Activated T-cell treated with anti-CD3 and anti-CD28 coated beads, Interleukin-2, amount 50 U/mL, for 72 hours (primary cell): ENCODE measurements at places on chromosomes 4 and X.

DNA sequence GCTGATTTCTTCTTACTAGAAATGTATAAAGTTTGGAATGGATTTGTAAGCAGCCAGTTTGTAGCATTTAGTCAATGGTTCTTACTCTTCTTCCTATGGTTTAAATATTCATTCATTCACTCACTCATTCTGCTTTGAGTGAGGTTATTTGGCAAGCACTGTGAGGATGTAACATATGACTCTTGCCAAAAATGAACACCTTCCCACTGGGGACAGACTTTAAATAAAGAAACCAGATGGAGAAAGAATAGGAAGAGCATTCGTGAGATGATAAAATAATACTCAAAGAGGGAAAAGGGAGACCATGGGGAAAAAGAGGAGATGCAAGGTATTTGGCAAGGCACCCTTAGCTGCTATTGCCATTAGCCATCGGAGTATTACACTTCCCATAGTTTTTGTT, 586.1 kb downstream of the ADGRL3 start:
- no peak for DNase-seq

DNA sequence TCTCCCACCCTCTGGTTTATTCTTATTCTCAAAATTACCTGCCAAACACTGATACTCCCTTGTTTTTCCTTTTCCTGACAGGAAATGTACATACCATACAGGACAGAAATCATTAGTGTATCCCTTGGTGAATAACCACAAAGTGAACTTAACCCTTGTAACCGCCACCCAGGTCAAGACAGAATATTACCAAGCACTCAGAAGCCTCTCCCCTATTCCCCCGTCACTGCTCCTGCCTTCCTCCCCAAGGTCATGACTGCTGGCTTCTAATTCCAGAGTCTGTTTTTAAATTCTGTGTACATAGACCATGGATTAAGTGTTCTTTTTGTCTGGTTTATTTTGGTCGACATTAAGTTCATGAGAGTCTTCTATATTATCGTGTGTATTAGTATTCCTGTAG, 37.7 kb downstream of the HTT start:
- DNase-seq = no peak

- DNase-seq = no peak
Measured at GRCh38 chr4:166017804-166018203, 144.8 kb downstream of the TLL1 start.

DNA sequence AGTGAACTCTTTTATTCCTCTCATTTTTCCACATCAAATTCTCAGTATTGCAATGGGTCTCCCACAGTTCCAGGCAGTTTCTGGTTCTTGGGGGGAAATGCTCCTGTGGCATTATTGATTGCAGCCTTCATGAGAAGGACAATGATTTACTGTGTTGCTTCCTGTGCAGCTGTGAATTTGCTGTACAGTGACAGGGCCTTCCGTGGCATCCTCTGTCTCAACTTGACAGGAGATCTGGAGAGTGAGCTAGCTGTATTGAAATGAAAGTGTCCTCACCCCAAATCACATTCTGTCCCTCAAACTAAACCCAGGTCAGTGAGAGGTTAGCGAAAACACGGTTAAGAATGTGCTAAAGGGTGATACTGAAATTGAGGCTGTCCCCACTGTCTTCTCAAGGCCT, 77.1 kb upstream of the ATOH1 start:
- DNase-seq = no peak

GRCh38 chrX:68676335-68676734, 28.9 kb downstream of the STARD8 start:
- no peak for DNase-seq

DNA sequence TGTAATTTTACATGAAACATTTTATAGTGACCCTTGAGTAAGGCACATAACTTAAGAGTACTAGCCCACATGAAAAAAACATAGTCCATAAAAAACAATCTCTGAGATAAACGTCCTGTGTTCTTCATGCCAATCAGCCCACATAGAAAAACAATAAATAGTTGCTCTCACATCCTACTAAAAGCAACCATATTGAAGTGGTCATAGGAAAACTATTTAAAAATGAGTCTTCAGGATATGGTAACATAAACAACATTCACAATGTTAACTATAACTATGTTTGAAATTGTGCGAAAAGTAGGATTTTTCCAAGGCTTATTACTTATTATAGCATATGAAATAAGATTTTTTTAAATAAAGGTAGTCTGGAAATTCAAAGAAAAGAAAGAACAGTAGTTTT, 77.1 kb upstream of the EPHA5 start:
- DNase-seq = no peak

- DNase-seq = no peak
Measured at GRCh38 chrX:39674490-39675161, 423.1 kb downstream of the BCOR start.

GRCh38 chrX:17531500-17531899, 156.5 kb downstream of the NHS start:
- no peak for DNase-seq

DNA sequence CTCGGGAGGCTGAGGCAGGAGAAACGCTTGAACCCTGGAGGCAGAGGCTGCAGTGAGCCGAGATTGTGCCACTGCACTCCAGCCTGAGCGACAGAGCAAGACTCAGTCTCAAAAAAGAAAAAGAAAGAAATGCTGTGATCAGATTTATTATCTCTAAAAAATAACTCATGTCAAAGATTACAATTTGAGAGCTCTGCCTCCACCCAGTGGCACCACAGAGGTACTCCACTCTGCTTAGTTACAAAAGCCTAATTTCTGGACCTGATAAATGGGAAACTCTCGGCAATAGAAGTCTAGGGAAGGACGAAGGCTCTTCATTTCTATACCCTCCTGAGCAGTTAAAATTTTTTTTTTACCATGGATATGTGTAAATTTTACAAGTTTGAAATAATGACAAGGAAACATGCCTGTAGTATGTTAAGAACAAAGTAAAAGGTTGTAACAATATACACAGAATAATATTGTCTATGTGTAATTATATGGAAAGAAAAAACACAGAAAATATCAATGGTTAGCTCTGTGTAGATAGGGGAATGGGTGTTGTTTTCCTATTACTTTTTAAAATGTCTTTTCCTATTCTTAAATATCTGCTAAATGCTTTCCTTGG, 149.8 kb downstream of the STIM2 start:
- peak; percentile 51 for DNase-seq

GRCh38 chr4:188612659-188613058, 473.4 kb downstream of the TRIML1 start:
- no peak for DNase-seq

- no peak for DNase-seq
Measured at GRCh38 chrX:150655788-150656187, 37.4 kb upstream of the MTMR1 start.

DNA sequence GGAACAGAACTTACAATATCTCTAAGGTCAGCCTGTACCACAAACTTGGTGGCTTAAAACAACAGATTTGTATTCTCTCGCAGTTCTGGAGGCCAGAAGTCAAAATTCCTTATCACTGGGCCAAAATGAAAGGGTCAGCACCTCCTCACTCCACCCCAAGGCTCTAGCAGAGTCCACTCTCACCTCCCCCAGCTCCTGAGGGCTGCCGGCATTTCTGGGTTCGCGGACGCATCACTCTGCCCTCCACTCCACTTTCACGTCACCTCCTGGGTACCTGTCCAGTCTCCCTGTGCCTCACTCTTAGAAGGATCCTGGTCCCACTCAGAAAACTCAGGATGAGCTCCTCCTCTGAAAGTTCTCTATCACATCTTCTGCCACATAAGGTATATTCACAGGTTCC, 34.6 kb downstream of the JAKMIP1 start:
- no peak for DNase-seq

DNA sequence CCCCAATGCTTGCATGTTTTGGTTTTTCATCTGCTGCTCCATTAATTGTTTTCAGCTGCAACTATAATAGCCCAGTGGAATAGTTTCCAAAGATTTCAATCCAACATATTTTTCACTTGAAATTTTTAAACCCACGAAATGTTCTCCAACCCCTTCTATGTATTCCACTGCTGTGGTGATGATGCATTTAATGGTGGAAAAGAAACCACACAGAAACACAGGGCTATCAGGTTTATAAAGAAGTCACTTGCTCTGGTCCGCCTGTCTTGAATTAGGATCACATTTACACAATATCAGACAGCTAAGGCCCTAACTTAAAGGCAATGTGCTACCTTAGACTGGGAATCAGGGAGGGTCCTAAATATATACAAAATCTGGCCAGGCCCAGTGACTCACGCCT, 35.0 kb downstream of the OPHN1 start:
- DNase-seq = no peak

- DNase-seq = no peak
Measured at GRCh38 chr4:105158837-105159236, 12.2 kb downstream of the TET2 start.

- no peak for DNase-seq
Measured at GRCh38 chrX:17412692-17413091, 37.7 kb downstream of the NHS start.

- peak; percentile 30 for DNase-seq
Measured at GRCh38 chrX:124086411-124086810, 124.9 kb downstream of the STAG2 start.

DNA sequence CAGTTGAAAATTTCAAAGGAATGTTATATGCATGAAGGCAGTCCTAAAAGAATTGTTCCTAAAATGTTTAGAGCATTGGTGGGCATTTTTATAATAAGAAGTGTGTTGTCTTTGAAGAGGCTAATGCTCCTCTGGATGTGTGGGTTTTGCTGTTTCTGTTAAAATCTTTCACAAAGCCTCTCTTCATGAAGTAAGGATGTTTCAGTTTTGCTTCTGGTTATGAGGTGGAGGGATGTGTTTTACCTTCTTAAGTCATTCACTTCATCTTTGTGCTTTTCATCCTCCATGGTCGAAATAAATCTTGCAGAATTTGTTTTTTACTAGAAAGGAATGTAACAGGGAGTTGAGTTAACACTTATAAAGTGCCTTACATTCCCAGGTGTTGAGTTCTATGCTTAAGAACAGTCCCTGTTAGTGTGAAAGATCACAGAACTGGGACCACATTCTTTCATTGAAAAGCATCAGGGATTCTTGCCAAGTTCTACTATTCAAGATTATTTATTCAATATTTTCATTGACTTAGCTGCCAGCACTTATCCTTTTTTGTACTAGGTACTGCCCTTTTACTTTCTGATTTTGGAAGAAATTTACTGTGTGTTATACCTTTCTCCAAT, 21.1 kb downstream of the FHIP1A start:
- no peak for DNase-seq

DNA sequence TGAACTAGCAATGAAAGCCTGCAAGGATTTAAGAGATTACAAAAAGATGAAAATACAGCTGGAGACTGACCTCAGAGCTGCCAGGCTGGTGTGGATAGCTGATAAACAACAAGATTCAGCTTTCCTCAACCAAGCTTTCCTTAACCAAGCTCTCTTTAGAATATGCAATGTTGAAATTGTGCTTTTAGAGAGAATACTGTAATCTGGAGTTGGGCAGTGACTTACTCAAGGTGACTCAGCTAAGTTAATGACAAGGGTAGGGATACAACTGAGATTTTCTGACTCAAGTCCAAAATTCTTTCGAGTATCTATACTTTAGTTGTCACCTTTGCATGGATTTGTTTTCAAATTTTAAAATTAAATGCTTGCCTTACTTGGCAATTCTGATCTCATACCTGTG, 98.0 kb downstream of the AMMECR1 start:
- DNase-seq = no peak

GRCh38 chr4:184364100-184364921, 110.0 kb downstream of the IRF2 start:
- no peak for DNase-seq

DNA sequence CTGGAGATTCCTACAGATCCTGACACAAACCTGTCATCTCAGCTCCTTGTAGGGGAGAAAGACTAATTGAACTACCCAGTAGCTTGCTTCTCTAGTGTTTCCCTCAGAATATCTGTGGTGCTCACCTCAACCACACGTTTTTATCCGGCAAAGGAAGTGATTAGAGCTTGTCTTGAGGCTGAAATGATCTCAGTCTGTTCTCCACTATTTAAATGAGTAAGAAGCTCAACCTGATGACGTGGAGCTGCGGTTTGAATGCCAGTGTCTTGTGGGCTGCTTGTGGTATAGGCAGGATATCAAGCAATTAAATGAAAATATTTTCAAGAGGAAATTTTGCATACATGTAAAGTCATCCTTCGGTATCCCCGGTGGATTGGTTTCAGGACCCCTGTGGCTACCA, 270.2 kb downstream of the TLL1 start:
- peak; percentile 24 for DNase-seq

DNA sequence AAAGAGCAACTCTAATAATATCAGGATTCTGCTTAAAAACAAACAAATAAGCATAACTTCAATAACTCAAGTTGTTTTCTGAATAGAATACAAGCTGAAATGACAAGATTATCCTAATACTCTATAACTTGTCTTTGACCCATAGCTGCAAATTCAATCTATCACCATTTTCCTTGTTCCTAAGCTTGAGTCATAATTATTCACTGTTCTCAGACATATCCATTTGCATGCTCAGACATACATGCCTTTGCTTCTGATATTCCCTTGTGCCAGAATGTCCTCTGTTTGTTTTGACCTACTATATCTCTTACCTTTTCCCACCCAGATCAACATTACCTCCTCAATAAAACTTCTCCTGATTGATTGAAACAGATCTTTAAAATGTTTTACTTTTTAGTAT, 109.7 kb downstream of the SNCA start:
- DNase-seq = no peak

- DNase-seq = no peak
Measured at GRCh38 chrX:69029771-69030170, 135.5 kb downstream of the PJA1 start.

GRCh38 chr4:20106921-20107320, 144.8 kb upstream of the SLIT2 start:
- no peak for DNase-seq

- no peak for DNase-seq
Measured at GRCh38 chr4:176921256-176921655, 128.5 kb upstream of the VEGFC start.

DNA sequence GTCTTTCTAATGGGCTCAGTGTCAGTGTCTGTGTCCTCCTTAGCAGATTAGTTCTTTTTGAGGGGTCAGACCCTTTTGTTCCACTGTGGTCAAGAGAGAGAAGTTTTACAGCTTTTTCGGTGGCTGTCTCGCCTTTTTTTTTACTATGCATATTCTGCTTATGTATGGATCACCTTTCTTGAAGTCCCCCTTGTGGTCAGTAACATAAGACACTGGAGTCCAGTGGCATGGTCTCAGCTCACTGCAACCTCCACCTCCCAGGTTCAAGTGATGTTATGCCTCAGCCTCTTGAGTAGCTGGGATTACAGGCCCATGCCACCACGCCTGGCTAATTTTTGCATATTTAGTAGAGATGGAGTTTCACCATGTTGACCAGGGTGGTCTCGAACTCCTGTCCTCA, 54.0 kb upstream of the PGRMC2 start:
- no peak for DNase-seq

DNA sequence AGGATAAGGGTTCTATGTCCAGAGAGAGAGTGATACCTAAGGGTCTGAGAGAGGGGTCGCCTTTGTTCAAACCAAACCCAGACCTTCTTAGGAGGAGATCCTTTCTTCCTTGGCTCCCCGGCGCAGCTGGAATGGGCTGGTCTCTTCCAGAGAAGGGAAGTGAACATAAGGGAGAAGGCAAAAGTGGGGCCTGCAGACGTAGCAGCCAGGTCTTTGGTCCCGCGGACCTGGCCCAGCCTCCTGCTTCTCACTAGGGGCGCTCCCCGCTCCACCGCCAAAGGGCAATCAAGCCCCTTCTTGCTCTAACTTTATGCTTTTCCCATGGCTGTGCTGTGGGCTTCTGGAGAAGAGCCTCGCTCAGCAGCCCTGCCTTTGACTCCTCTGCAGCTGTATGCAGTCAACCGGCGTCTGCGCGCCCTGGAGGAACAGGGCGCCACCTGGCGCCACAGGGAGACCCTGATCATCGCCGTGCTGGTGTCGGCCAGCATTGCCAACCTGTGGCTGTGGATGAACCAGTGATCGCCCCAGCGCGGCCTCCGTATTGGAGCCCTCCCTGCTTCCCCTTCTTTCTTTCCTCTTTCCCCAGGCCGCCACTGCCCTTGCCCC, 6.5 kb downstream of the FATE1 start:
- DNase-seq = peak; percentile 9
